ENCODE measurements at places on chromosomes 1 and 21.

DNA sequence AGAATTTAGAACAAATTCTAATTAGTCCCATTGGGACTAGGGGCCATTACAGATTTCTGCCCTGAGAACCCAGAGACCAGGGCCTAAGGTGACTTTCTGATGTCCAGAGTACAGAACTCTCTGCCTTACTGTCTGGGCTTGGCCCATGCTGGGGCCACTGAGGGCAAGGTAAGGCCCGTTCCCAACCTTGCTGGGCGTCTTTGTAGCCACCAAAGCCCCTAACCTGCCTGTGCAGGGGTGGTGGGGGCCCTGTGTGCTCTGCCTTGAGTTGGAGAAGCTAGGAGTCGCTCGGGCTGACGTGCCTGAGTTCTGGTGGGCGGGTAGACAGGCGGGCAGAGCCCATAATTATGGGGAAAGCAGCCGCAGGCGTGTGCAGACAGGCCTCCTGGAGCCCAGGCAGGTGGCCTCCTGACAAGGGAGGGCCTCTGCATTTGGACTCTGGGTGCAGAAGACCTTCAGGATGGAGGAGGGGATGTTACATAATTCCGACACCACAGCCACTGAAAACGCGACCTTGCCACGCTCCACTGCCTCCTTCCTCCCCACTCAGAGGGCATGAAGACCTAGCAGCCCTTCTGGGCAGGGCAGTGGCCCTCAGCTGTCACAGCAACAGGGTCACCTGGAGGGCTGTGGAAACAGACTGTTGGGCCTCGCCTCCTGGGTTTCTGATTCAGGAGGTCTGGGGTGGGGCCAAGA lies 239.9 kb upstream of the TMEM51 start:
- DNase-seq: no peak

DNA sequence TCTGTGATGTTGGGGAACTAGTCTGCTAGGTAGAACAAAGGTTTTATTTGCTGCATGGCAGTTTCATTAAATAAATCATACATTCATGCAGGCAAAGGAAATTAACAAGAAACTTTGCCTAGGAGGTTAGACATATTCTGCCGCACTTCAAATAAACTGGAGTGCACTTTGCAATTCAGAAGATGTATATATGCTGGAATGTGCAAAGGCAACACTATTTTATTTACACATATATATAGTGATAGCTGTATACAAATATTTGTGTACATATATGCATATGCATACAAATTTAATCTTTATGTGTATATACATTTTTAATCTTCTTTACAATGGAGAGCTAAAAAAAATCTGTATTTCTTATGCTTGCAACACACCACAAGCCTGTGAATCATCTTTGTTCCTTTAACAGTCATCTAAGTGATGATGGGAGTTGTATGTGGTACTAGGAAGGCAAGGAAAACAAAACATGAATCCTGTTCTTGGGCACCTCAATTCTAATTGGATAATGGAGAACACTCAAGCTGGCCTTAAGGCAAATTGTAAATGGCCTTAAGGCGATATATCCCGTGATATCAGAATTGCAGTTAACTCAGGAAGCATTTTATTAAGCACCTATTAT lies 605.8 kb upstream of the CAMK1G start:
- no peak for DNase-seq

GRCh38 chr1:9996624-9997582 lies at the start of gene RBP7:
RBP7 (plus strand) TSS chr1:9997228; CDS start chr1:9997259, 31 bp downstream.
- no peak for DNase-seq

GRCh38 chr1:61125263-61125662 lies 42.9 kb downstream of the NFIA start:
- no peak for DNase-seq
